NCI-H526 (cell line): ENCODE measurements at places on chromosomes 16 and 17.

DNA sequence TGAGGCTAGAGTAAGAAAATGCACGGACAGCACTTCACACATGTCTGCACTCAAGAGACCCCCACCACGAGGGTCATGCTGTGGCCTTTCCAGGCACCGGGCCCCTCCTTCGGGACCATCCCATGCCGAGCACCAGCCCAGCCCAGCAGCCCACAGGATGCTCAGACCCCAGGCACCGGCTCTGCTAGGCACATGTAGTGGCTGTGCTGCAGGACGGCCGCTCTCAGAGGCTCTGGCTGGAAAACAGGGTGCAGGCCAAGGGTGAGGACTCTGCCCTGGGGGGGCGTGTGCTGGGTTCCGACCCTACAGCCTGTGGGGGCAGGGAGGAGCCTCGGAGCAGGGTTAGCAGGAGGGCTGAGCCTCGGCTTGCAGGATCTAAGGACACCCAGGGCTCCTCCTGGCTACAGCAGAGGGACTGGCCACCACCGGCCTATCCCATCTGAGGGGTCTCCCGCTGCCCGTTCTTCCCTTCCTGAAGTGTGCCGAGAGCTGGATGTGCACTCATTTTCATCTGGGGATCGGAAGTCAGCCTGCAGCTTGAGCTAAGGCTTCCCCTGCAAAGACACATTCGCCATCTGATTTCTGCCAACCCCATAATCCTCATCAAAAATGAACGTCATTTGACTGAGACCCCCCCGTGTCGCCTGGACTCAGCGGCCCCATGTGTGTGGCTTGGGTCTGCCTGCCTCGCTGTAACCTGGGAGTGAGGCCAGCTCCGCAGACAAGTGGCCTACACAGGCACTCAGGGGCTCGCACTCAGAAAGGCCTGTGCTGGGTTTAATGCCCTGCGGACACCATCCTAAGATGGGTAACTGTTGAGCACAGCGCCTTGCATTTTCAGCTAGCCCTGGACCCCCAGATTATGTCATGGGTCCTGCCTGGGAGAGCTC, 293.1 kb upstream of the FOXF1 start:
- DNase-seq: no peak

DNA sequence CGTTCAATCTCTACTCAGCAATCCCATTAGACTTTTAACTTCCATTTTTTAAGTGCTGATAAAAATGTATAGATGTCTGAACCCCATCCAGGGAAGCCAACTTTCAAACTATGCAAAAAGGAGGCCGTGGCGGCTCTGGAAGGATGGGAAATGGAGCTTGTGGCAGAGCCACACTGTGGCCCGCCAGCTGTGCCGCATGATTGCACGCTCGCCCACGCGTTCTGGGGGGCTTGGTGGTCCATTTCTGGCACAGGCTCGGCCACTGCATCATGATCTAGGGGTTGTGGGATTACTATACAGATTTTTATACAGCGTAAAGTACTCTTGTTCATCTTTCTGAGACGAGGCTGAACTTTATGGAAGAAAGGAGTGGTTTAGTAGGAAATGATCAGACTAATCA, 57.6 kb downstream of the FOXL1 start:
- no peak for DNase-seq

DNA sequence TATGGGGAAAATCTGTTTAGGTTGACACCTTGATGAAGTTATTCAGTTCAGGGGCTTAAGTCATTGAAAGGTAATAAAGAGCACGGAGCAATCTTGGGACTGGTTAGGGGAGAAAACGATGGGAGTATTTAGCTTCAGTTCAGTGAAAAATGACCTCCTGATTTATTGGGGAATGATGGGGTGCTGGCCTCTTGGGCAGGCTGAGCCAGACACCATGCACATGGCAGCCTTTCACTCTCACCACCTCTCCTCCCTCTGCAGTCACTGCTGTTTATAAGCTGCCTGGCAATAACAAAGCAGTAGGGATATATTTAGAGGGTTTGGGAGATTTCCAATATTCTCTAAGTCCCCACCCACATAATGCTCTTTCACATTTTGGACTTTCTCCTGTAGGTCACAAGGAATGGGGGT, 140.5 kb upstream of the HS3ST2 start:
- DNase-seq: no peak

GRCh38 chr17:33889040-33889439, 366.0 kb upstream of the CCL2 start:
- DNase-seq: no peak

DNA sequence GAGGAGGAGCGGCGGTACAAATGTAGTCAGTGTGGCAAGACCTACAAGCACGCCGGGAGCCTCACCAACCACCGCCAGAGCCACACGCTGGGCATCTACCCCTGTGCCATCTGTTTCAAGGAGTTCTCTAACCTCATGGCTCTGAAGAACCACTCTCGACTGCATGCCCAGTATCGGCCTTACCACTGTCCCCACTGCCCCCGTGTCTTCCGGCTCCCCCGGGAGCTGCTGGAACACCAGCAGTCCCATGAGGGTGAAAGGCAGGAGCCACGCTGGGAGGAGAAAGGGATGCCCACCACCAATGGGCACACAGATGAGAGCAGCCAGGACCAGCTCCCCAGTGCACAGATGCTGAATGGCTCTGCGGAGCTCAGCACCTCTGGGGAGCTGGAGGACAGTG, 2.8 kb downstream of the ZNF646 start:
- no peak for DNase-seq

DNA sequence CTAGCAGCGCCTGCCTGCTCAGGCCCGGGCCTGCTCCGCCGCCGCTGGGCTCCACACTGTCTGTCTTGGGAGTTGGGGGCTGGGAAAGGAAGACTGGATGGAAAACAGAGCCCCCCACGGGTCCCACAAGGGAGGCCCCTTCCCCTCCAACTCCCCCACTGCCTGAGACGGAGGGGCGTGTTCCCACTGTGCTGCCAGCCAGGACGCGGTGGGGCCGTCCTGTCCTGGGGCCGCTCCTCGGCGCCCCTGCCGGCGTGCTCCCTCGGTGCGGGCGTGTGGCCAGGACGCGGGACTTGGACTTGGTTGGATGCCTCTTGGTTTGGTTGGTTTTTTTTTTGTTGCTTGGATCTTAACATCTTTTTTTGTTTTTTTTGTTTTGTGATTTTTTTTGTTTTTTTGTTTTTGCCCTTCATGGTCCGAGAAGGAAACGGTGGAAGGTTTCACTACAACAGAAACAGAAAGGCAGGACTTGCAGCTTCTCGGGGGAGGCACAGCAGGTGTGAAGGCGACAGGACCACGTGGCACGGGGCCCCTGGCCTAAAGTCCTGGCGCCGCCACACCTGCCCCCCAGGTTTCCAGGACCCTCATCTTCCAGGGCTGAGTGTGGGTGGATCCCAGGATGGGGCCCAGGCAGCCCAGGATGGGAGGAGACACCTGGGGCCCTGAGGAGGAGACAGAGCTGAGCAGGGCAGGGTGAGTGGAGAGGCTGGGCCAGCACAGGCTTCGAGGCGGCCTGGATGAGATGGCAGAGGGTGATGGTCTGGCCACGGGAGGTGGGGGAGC, 16.0 kb downstream of the ENGASE start:
- no peak for DNase-seq

DNA sequence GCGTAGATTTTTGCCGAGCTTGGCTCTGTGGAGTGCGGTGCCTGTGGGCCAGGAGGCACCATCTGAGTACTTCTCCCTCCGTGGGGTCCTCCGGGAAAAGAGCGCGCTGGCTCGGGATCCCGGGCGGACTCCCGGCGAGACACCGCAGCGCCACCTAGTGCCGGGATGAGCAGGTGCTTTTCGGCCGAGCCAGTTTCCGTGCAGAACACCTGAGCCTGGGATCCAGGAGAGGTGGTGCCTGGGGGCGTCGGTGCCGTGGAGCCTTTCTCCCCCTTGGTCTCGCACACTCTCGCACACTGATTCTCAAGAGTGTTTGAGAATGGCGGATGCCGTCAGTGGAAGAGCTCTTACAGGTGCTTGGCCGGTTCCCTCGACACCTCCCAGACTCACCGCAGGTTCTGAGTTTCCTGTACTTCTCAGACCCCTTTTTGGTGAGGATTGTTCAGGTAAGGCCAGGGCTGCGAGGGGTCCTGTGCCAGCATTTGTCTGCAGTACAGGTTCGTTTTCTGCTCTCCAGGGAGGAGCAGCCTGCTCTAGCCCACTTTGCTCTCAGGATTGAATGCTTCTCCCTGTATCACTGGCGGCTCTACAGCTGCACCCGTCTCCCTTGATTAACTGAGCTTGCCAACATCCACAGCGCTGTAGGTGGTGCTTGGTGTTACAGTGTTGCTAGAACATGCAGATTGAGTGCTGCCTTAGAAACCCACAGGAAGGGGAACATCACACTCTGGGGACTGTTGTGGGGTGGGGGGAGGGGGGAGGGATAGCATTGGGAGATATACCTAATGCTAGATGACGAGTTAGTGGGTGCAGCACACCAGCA, 23.3 kb downstream of the TBCD start:
- peak; percentile 35 for DNase-seq

DNA sequence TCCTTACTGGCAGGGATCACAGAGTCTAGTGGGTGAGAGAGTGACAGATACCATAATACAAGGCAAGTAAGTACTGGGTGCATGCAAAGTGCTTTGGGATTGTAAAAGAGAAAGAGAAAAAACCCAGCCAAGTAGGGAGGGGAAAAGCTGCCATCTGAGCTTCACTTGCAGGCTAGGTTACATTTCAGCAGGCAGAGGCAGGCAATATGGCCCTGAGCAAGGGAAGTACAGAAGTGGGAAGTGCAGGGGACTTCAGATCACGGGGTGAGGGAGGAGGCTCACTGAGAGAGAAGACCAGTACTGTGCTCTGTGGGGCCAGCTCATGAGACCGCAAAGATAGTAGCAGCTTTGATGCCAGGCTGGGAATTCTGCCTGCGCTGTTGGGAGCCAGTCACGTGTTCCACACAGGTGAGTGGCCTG, 230.6 kb downstream of the MSI2 start:
- peak; percentile 27 for DNase-seq

- DNase-seq: peak; percentile 91
Measured at GRCh38 chr17:79612468-79613194, 1.8 kb upstream of the RBFOX3 start.

DNA sequence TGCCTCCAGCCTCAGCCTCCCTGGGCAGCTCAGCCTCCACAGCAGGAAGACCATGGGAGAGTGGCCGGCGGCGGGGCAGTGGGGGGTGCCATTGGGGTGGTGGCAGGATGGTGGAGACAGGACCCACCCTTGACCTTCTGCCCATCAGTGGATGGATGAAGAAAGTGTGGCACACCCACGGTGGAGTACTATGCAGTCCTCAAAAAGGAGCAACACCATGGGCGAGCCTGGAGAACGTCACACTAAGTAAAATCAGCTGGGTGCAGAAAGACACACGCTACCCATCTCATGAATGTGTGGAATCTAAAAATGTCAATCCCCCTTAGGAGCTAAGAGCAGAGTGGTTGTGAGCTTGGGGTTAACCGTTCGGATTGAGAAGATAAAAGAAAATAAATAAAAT, 34.8 kb upstream of the ACSF3 start:
- DNase-seq: no peak

- no peak for DNase-seq
Measured at GRCh38 chr17:43030137-43030767, 5.2 kb downstream of the RND2 start.

- no peak for DNase-seq
Measured at GRCh38 chr17:39581071-39581758, 26.5 kb downstream of the NEUROD2 start.

DNA sequence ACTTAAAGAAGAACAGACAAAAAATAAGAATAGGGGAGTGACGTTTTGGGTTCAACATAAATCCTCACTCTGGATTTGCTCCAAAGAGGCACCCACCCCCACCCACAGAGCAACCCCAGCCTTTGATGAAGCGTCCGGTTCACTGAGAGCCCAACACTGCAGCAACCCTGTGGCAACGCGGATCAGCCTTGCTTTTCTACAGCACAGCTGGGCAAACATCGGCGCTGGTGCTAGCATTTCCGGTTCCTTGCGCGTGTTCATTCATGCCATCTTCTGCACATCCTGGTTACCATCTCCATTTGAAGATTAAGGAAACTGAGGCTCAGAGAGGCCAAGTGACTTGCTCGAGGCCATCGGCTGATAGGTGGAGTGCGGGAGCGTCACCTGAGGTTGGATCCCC, 8.7 kb upstream of the GINS2 start:
- no peak for DNase-seq

- no peak for DNase-seq
Measured at GRCh38 chr17:28018439-28019070, 23.9 kb upstream of the NLK start.

DNA sequence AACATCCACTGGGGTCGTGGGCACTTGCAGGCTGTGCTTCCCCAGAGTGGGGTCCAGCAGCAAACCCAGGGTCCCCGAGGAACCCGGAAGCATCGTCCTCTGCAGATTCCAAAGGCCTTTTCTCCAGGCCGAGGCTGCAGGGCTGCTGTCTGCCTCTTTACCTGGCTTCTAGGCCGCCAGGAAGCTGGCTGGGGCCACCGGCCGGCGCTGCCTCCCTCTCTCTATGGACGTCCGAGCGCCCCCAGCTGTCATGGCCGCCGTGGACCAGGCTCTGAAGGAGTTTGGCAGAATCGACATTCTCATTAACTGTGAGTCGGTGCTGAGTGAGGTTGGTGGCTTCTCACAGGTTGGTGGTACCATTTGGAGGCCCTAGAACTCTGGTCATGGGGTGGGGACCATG, 5.6 kb downstream of the DECR2 start:
- DNase-seq: no peak

GRCh38 chr17:74616696-74617095, 6.8 kb downstream of the CD300E start:
- no peak for DNase-seq

- DNase-seq: peak; percentile 71
Measured at GRCh38 chr17:63919311-63919723, 678 bp upstream of the GH1 start.

- no peak for DNase-seq
Measured at GRCh38 chr17:49472527-49472926, 22.6 kb upstream of the NGFR start.

GRCh38 chr17:64424324-64424849, 24.5 kb upstream of the MILR1 start:
- DNase-seq: no peak

- DNase-seq: no peak
Measured at GRCh38 chr16:85675251-85675874, 13.4 kb downstream of the GINS2 start.

GRCh38 chr17:76085066-76085730, 6.2 kb downstream of the ZACN start:
- DNase-seq: no peak

DNA sequence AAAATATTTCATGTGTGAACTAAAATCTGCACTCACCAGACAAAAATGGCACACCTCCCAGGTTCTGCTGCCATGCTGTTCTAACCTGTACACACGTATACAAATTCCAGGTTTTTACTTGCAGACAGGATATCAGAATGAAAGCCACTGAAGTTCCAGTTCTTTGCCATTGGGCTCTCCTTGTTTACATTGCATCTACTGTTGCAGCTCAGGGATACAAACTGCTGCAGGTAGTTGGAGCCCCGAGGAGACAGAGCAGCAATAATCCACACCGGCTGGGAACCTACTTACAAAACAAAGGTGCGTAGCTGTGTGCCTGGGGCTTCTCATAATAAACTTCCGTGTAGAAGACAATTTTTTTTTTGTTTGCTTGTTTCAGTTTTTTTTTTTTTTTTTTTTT, 59.6 kb downstream of the HAPSTR1 start:
- no peak for DNase-seq
